C1 segment of cervical spinal cord (tissue), 14 donors: ENCODE measurements at places on chromosomes 1 and 21.

- no peak for DNase-seq
These were observed 60.3 kb downstream of the SLC45A1 start for GRCh38 chr1:8378178-8378577.

DNA sequence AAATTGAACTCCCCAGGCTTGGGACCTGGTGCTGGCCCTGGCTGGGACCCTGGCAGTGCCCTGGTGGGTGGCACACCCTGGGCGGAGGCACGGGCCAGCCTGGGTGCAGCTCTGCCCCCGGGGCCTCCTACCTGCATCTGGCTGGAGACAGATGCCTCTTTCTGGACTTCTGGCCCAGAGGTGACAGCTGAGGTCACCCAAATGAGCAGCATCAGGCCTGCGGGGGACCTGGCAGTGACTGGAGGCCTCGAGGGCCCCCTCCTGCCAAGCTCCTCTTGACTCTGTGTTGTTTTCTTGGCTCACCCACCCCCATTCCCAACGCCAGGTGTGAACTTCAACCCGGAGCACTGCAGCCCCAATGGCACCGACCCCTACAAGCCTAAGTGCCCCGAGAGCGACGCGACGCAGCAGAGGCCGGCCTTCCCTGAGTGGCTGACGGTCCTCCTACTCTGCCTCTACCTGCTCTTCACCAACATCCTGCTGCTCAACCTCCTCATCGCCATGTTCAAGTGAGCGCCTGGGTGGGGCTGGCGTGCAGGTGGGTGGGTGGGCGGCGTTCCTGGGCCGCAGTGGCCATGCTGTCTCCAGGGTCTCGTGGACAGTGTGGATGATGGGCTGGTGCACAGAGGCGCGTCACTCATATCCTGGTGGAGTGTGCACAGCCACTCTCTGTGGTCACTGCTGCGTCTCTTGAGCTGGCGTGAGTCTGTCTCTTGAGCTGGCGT is 41.6 kb upstream of the LRRC3 start:
- no peak for DNase-seq

GRCh38 chr1:34924759-34925555 is 4.5 kb downstream of the DLGAP3 start:
- DNase-seq: no peak

GRCh38 chr1:232813760-232814159 is 8.5 kb downstream of the MAP10 start:
- DNase-seq: no peak

DNA sequence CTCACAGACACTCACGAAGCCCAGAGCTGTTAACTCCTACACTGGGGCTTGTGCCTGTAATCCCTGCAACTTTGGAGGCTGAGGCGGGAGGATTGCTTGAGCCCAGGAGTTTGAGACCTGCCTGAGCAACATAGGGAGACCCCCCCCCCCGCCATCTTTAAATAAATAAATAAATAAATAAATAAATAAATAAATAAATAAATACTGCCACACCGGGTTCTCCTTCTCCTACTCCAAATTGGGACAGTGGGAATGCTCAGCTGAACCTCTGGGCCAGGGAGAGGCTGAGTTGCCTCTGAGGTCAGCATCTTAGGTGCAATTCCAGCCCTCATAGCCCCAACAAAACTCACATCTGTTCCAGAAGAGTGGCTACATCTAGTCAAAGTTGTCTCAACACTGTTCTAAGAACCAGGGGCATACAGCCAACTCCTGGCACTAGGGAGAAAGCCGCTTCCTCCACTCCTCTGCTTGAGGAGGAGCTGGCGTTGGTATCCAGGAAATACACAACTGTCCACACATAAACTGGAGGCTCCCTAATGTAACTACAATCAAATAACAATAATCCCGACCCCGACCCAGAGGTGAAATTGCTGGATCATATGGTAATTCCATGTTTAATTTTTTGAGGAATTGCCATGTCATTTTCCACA is 27.0 kb downstream of the C1orf216 start:
- no peak for DNase-seq

DNA sequence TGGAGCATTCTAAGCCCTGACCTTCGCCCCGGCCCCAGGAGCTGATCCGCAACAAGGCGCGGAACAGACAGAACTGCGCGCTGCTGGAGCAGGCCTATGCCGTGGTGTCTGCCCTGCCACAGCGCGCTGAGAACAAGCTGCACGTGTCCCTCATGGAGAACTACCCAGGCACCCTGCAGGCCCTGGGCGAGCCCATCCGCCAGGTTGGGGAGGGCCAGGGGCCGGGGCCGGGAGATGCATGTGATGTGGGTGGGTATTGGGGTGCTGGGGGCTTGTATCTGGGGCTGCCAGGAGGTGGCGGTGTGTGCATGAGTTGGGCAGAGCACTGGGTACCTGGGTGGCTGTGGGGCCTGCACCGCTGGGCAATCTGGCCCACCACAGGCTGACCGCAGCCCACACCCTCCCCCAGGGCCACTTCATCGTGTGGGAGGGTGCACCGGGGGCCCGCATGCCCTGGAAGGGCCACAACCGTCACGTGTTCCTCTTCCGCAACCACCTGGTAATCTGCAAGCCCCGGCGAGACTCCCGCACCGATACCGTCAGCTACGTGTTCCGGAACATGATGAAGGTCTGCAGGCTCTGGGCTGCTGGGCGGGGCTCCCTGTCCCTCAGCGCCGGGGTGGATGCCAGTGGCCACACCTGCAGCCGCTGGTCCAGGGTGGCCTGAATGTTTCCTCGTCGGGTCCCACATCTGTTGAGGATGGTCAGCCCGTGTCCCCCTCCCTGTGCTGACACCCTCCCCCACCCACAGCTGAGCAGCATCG is 65.8 kb downstream of the TRIM11 start:
- no peak for DNase-seq
